Cortex of kidney (tissue), 1 donor: ENCODE measurements at places on chromosomes 5 and 9.

GRCh38 chr9:77751341-77752091 is 103.4 kb upstream of the GNA14 start:
- no peak for DNase-seq

- DNase-seq, result no peak
These were observed 47.0 kb upstream of the RETREG1 start for GRCh38 chr5:16663840-16664239.

DNA sequence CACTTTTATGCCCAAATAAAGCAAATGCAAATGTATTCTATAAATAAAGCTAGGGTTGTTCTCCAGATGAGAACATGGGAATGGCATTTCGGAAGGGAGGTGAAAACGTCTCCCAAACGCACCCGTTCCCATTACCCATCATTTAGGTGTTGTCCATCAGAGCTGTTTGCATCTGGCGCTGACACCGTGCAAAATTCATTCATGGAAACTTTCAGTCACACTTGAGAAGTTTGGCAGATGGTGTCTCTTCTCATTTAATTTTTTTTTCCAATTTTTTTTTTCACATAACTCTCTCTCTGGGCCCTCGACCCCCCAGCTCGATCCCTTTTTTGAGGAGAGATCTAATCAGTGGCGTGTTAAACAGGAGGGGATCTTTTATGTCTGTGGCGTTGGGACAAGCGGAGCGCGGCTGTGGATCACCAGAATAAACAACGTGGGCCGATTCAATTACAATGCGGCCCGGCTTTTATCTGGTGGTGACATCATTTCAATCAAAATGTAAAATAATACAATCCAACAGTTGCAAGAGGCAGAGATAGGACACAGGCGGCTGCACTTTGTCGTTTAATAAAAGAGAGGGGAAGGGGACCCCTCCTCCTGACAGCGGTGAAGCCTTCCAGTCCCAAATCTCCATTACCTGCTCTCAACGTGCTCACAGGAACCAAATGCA is 246.1 kb upstream of the IRX4 start:
- no peak for DNase-seq

GRCh38 chr9:35835766-35836165 is 6.7 kb downstream of the TMEM8B start:
- no peak for DNase-seq

- no peak for DNase-seq
These were observed 35.5 kb upstream of the LRRC14B start for GRCh38 chr5:155651-156410.

DNA sequence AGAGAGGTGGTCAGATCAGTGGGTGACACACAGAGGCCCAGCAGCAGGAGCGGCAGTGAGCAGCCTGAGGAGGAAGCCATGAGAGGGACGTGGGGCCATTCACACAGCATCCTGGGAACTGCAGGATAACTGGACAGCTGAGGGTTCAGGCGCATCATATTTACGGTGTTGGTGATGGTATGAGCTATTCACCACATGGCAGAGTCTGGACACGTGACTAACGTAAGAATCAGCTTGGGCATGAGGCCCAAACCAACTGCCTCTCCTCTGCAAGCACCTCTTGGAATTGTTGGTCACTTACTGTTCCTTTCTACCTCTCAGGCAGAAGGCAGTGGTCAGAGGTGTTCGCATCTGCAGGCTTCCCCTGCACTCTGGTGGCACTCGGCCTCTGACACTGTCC is 141.1 kb downstream of the ENTREP1 start:
- DNase-seq, result no peak

- no peak for DNase-seq
These were observed 677.5 kb downstream of the ACTL7B start for GRCh38 chr9:108178318-108178717.

DNA sequence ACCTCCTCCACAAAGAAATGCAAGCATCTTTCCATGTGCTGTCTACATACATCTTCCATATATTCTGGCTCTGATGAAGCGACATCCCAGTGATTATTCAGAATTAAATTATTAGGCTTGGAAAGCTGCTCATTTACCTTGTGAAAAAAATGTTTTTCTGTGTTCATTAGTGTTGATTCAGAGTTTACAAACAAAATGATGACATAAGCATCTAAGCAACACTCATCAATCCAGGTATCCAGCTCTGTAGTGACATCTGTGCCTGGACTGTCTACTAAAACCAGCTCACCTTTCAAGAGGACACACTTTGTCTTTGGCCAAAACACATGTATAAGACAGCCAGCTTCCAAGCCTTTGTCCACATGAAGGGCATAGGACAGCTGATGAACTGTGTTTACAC is 51.1 kb upstream of the SPATA31C2 start:
- no peak for DNase-seq

DNA sequence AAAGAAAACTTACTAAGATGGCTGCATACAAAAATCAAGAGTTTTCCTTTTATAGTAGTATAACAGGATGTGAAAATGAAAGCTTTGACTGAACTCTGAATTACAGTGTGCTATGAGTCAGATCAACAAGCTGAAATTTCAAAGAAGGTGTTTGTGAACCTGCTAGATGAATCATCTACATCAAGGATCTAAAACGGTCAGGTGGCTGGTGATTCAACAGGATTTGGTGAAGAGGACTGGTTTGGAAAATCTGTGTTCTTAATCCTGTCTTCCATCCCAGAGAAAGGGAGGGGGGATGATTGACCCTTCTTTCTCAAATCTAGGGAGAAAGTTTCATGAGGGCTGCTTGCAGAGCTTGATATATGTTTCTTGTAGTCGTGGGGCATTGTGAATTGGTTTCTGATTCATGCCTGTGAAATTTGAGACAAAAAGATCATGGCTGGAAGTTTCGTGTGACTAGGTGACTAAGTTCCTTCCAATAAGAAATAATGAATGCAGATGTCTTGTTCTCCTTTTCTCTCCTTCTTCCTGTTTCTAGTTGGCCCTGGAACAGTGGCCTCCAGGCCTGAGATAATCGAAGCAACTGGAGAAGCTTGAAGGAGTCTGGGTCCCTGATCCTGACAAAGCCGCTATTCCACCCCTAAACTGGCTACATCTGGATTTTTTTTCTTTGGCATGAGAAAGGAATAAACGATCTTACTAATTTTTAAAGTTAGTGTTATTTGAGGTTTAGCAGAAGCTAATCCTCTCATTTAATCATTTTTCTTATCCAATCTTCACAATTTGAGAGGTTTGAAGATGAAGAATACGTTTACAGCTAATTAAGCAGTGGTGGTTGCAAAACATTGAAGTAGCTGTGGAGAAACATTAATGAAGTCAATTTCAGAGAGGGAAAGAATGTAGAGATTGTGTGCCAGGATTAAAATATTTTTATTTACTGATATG is 67.2 kb downstream of the MRPS30 start:
- DNase-seq, result no peak

DNA sequence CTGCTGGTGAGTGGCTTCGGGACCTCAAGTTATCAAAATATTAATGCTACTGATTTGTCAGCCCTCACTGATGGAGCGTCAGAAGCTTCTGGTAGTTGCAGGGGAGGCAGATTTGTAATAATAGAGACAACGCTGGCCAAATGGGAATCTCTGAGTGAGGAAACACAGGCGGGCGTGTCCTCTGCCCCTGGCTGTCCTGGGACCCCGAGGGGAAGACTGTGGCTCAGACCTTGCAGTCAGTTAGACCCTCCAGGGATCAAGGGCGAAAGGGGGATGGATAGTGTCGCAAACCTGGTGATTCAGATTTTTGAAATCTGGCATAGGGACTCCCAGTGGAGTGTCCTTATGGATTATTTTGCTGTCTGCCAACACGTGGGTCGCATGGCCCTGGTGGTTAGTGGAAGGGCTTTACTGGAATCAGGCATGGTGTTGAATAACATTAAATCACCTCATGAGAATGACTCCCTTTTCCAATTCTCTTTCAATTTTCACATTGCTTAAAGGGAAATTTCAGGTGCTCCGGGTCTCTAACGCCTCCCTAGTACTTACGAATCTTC is 35.1 kb upstream of the NTNG2 start:
- DNase-seq, result no peak

GRCh38 chr9:40927260-40927631 is 201.2 kb downstream of the FOXD4L6 start:
- no peak for DNase-seq

- DNase-seq, result no peak
These were observed 110.1 kb downstream of the SIL1 start for GRCh38 chr5:139088024-139088423.

- no peak for DNase-seq
These were observed 54.0 kb downstream of the PAPPA start for GRCh38 chr9:116207371-116208111.

- no peak for DNase-seq
These were observed 8.3 kb downstream of the SHB start for GRCh38 chr9:38060681-38061080.

DNA sequence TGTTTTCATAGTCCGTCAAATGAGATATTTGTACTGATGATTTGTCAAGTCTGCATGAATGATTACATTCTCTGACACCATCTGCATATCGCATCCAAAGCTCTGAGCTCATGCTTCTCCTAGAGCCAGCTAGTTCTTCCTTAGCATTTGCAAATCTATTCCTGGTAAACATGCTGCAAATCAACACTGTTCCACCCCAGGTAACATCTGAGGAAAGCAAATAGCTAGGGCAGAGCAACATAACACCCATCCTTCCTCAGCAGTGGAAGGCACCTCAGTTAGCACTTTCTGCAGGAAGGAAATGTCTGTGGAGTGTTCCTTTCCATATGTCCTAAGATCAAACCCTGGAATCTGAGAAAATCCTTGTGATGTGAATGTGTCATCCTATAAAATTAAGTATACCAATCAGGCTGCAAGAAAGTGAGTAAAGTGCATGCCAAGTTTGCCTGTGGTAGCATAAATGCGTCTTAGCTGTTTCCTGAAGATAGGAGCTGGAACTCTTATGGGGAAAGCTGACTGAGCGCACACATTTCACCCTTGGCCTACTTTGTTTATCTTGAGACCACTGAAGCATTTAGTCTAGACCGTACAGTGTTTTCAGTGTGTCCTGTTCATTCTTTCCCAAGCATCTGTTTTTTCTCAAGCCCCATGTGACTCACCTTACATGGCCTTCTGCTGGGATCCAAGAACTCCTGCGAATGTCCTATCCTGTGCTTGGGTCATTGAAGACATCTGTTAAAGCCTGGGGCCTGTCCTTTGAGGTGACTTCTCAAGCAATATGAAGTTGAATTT is 50.9 kb upstream of the STARD4 start:
- no peak for DNase-seq

GRCh38 chr9:110027671-110028081 is 180.3 kb downstream of the C9orf152 start:
- DNase-seq, result no peak

DNA sequence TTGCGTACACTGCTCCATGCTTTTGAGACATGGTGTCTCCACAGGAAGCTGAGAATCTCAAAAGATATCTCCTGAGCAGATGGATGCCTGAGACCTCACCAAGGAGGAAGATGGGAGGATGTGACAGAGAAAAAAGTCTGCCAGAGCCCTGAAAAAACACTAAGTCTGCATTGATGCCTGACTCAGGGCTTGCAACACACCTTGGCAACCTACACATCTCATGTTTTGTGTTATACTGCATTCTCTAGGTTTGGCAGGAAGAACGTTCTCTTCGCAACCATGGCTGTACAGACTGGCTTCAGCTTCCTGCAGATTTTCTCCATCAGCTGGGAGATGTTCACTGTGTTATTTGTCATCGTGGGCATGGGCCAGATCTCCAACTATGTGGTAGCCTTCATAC is 19.2 kb downstream of the SLC22A4 start:
- DNase-seq, result no peak

- no peak for DNase-seq
These were observed 98.5 kb upstream of the SPATA31C2 start for GRCh38 chr9:88236511-88237478.

- no peak for DNase-seq
These were observed 416.5 kb upstream of the TLE4 start for GRCh38 chr9:79155308-79155707.

- no peak for DNase-seq
These were observed 17.3 kb downstream of the CHD1 start for GRCh38 chr5:98911280-98912040.

GRCh38 chr9:33042473-33042872 is 17.4 kb downstream of the DNAJA1 start:
- DNase-seq, result no peak

GRCh38 chr5:179836225-179837019 is 15.7 kb downstream of the SQSTM1 start:
- DNase-seq, result no peak

DNA sequence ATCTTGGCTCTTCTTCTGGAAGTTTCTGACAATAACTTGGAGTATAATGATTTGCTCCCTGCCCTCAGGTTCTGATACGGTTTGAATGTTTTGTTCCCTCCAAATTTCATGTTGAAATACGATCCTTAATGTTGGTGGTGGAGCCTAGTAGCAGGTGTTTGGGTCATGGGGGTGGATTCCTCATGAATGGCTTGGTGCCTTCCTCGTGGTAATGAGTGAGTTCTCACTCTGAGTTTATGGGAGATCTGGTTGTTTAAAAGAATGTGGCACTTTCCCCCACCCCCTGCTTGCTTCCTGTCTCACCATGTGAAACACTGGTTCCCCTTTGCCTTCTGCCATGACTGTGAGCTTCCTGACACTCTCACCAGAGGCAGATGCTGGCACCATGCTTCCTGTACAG is 103.0 kb upstream of the OSMR start:
- no peak for DNase-seq

DNA sequence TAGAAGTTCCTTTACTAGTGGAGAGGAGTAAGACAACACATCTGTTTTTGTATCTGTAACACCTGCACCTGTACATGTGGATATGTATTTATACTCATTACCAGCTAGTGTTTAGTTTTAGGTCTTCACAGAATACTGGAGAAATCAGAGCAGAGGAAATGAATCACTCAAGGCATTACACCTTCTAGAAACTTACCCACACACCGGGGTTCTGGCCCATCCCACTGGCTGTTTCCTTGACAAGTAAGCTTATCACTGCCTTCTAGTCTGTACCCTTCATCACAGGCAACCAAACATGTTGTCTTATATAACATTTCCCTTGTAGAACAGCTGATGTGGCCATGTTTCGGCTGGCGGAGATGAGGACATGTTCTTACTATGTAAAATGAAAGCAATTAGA is 76.7 kb downstream of the SVEP1 start:
- no peak for DNase-seq

DNA sequence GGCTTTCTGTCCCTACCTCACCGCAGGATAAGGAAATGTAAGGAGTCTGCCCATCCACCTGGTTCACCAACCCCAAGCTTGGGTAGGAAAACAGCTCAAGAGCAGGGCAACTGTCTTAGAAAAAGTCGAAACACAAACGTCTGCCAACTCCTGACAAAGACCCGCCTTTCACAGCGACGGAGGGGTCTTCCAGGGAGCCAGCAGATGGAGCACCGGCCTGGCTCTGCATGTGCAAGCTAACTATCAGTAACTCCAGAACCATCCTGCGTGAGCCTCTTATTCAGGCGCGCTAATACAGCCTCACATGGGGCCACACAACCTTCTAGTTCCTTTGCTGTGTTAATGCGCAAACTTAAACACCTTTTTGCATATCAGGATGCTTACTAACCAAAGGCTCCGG is 26.9 kb downstream of the CAMSAP1 start:
- DNase-seq, result no peak

DNA sequence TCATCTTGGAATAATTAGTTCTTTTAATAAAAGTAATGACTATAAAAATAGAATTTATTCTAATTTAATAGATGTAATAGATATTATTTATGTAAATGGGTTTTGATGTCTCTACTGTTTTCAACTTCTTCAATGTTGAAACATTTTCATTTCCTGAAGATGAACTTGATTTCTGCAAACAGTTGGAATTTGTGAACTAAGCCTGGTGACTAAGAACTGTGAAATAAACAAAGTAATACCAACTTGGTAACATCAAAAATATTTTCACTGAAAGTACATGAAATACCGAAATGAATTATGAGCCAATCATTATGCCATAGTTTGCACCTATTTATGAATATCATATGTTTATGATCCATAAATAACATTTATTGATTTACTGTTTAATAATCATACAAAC is 143.8 kb upstream of the FGF10 start:
- DNase-seq, result no peak
